ENCODE measurements at places on chromosomes 11 and 22. TPM values are rescaled to one million over a fixed set of nuclear protein-coding genes. Genes with fewer than 3 reads are reported as not detected.

Gene PRR33
- not detected for total RNA-seq

Gene GPHA2
- not detected for total RNA-seq

Gene TP53AIP1
- 0.14 TPM for total RNA-seq

- no peak for DNase-seq
Measured at GRCh38 chr11:64893194-64894069, 15.0 kb upstream of the EHD1 start.

GRCh38 chr11:59158206-59159068 is 13.5 kb upstream of the DTX4 start:
- DNase-seq = no peak

DNA sequence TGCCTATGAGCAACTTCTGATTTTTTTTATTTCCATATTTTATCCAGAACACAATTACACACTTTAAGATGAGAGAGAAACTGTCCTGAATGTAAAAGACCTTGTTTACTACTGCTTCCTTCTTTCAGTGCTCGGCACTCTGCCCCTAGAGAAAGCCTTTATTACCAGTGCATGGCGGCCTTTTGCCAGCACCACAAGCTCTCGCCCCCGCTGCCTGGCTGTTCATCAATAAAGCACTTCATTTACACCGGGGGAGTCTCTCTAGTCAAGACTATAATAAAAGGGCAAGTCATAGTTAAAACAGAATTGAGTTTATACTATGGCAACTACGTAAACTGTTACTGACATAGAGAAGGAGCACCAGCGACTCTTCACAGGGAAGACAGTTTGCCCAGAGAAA is 259.5 kb downstream of the CADM1 start:
- no peak for DNase-seq

- no peak for DNase-seq
Measured at GRCh38 chr11:101523634-101524260, 60.1 kb downstream of the TRPC6 start.

DNA sequence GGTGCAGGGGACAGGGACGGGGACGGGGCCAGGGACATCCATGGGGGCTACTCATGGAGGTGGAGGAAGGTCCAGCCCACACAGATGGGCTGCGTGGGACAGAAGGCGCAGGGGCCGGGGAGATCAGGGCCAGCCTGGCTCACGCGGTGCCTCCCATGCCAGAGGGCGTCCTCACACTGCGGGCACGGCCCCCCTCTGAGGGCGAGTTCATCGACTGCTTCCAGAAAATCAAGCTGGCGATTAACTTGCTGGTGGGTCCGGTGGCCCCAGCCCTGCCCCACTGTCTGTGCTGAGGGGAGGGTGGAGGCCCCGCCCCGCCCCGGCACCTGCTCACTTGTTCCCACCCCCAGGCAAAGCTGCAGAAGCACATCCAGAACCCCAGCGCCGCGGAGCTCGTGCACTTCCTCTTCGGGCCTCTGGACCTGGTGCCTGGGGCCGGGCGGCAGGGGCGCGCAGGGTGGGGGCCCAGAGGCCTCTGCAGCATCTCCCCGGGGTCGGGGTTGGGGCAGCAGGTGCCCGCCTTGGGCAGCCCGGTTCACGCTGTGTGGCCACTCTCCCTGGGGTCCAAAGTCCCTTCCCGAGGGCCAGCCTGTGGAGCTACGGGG is 15.8 kb downstream of the EPS8L2 start:
- DNase-seq = peak; percentile 94

GRCh38 chr11:27558401-27558800 is 51.8 kb upstream of the LIN7C start:
- no peak for DNase-seq

- no peak for DNase-seq
Measured at GRCh38 chr11:46607516-46607915, 9.5 kb downstream of the HARBI1 start.

DNA sequence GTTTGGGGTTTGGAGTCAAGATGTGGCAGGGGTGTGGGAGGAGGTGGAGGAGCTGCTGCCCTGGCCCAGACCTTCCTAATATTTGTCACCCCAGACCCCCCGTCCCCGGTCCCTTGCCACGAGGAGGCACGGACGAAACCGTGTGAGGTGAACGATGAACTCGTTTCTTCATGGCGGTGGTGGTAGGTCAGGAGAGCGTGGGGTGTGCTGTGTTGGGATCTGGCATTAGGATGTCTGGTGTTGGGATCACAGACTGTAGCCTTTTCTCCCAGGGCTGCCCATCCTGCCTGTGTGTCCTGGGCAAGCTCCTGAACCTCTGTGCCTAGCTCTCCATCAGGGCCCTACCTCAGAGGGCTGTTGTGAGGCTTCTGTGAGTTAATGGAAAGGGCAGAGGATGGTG is 8.4 kb downstream of the MAPK8IP2 start:
- peak; percentile 61 for DNase-seq
